NCI-H187 (cell line): ENCODE measurements at places on chromosomes 2 and 18.

GRCh38 chr2:235659767-235660322, 166.0 kb downstream of the AGAP1 start:
- no peak for DNase-seq

DNA sequence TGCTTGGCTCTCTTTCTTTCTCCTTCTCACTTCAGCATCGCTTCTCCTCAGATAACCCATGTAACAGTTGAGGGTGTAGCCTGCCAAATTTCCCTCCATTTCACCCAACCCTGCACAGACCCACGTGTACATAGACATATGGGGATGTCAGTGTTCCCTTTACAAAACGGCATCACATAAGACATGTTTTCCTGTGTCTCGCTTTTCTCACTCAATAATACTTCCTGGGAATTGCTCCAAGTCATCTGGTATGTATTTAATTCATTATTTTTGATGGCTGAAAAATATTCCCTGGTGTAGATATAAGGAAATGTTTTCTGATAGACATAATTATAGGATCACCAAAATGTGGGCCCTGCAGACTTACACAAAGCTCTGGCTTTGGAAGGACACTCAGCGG, 176.8 kb downstream of the LOXHD1 start:
- DNase-seq: no peak

- DNase-seq: no peak
Observed at GRCh38 chr2:231987124-231987727, 25.7 kb downstream of the DIS3L2 start.

- no peak for DNase-seq
Observed at GRCh38 chr18:50973367-50974126, 5.7 kb downstream of the ELAC1 start.

DNA sequence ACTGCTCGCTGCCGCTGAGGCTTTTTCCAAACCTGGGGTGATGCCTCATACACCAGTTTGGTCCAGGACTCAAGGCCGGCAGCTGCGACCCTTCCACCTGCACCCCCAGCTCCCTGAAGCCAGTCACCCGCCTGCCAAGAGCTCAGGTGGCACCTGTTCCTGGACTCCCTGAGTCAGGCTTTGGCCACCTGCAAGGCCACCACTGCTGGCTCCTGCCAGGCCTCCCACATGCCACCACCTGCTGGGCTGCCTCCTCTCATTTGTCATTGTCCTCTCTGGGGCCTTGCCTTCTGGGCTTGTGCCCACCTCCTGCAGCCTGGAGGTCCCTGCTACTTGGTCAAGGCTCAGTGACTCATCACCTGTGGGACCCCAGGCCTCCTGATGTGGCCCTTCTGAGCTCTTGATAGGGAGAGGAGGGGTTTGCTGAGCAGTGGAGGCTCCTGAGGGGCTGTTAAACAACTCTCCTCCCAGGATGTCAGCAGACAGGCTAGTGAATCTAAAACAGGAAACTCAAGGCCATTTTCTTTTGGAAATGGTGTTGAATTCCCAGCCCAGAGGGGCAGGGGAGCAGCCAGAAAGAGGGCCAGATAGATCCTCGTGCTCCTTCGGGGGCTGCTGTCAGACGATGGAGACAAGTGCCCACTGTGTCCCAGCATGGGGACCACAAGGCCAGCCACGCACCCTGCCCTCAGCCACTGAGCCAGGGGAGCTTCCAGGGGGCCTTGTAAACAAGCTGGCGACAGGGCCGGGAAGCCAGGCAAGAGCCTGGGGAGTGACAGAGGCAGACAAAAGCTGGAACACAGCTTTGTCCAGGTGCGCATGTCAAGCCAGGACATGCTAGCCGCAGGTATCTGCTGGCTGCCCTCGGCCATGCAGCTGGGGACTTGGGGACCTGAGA, 416.8 kb downstream of the LRATD1 start:
- DNase-seq: no peak

GRCh38 chr2:191012845-191013681, 908 bp downstream of the STAT1 start:
- no peak for DNase-seq

DNA sequence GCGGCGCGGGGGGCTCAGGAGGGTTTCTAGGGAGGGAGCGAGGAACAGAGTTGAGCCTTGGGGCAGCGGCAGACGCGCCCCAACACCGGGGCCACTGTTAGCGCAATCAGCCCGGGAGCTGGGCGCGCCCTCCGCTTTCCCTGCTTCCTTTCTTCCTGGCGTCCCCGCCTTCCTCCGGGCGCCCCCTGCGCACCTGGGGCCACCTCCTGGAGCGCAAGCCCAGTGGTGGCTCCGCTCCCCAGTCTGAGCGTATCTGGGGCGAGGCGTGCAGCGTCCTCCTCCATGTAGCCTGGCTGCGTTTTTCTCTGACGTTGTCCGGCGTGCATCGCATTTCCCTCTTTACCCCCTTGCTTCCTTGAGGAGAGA, 5.2 kb downstream of the PROC start:
- no peak for DNase-seq

DNA sequence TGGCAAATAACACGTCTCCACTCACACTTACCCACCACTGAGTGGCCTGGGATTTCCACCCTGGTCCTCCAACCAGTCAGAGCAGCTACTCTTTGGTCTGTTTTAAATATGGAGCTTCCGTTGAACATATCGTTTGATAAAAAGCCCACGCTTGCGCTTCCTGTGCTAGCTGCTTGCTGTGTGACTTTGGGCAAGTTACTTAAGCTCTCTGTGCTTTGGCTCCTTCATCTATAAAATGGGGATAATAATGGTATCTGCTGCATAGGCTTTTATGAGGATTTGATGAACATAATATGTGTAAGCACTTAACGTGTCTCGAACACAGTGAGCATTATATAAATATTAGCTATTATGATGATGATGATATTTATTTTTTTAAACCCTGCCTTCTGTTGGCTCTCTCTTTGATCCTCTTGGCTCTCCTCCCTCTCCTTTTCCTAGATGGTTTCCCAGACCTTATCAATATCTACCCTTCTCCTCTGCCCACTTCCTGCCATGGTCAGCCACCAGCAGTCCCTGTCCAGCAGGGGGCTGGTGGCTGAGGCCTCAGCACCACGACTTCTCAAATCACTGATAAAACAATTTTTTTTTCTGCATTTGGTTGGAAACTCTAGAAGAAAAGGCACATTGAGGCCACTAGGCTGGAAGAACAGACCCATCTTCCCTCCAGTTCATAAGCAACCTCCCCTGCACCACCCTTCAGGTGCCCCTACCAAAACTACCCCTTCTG, 191.9 kb downstream of the LOXHD1 start:
- DNase-seq: no peak

- DNase-seq: no peak
Observed at GRCh38 chr2:46563186-46563585, 83.8 kb downstream of the TMEM247 start.

- no peak for DNase-seq
Observed at GRCh38 chr2:10646153-10646552, 43.6 kb downstream of the NOL10 start.

DNA sequence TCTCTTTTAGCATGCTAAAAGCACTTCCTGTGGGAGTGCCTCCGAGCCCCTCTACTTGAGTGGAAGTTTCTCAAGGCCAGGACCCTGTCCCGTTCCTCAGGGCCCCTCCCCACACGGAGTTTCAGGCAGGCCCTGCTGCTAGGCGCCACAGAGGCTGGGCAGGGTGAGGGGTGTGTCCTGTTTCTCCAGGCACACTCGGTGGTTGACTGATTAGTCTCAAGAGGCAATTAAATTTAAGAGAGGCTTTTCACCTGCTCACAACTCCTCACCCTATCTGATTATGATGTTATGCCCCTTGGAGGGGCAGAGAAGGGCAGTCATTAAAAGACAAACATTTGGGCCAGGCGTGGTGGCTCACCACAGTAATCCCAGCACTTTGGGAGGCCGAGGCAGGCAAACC, 160.8 kb upstream of the HAAO start:
- peak; percentile 57 for DNase-seq

- no peak for DNase-seq
Observed at GRCh38 chr18:25233528-25234321, 118.2 kb downstream of the ZNF521 start.

DNA sequence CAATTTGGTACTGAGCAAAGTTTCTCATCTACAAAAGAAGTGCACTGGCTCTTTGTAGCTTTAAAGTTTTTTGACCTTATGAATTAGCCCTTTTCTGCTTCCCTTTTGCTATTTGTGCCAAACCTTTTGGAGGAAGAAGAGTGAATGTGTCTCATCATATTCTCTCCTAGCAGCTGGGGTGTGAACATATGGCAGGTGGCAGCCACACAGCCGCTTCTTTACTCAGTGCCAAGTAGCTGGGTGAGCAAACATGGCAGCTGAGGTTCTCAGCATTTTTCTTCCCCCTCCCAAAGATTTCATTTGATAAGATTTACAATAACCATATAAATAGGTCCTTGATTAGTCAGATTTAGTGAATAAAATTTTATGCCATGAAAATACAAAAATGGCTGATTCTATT, 46.7 kb upstream of the STK17B start:
- DNase-seq: no peak

DNA sequence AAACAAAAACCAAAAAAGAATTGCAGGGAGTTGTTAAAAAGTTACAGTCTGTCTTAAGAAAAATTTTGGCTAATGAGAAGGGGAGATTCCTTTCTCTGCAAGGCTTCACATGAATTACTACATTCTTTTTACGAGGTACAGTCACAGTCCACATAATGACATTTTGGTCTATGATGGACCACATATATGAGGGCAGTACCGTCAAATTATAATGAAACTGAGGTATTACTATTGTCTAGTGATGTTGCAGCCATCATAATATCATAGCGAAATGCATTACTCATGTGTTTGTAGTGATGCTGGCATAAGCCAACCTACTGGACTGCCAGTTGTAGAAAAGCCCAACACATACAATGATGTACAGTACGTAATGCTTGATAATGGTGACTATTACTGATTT, 12.5 kb downstream of the SERPINB7 start:
- DNase-seq: no peak

- no peak for DNase-seq
Observed at GRCh38 chr2:164913011-164913410, 42.3 kb downstream of the SLC38A11 start.

DNA sequence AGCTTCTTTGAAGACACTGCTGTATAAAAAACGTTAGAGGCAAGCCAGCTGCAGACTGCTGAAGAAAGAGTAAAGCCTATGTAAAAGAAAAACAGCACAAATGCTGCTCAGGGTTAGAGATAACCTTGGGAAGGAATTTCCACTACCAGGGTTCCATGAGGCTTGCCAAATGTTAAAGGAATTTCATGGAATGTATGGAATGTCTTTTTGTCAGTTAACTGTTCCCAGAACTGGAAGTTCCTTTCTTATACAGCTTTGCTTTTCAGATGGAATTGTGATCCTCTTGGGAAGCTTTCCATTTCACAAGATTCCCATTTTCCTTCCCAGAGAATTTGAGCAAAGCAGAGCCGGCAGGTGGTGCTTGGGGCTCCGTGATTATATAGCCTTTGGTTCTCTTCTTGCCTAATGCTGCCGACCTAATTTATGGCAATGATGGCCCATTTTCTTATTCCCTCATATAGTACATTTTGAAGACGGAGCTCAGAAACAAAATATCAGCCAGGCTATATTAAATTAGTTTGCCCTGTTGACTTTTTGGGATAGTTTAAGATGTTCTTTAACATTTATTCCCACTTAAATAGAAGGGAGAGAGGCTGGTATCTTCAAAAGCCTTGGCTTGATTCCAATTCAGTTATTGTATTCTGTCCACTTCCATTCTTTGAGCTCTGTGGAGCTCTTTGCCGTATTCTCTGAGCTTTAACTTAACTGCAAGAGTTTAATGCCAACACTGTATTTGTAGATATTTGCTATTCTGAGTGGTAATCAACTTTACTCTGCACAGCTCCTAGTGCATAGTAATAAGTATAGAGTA, 162.3 kb downstream of the PHLPP1 start:
- DNase-seq: no peak

- DNase-seq: no peak
Observed at GRCh38 chr2:217976301-217976700, 26.5 kb downstream of the TNS1 start.

GRCh38 chr2:210461401-210461800, 15.2 kb downstream of the LANCL1 start:
- no peak for DNase-seq

GRCh38 chr2:9250091-9250490, 43.5 kb downstream of the ASAP2 start:
- DNase-seq: no peak

GRCh38 chr2:239394978-239395377, 5.8 kb downstream of the HDAC4 start:
- DNase-seq: no peak

- DNase-seq: no peak
Observed at GRCh38 chr2:175571078-175571653, 389.7 kb upstream of the ATP5MC3 start.

DNA sequence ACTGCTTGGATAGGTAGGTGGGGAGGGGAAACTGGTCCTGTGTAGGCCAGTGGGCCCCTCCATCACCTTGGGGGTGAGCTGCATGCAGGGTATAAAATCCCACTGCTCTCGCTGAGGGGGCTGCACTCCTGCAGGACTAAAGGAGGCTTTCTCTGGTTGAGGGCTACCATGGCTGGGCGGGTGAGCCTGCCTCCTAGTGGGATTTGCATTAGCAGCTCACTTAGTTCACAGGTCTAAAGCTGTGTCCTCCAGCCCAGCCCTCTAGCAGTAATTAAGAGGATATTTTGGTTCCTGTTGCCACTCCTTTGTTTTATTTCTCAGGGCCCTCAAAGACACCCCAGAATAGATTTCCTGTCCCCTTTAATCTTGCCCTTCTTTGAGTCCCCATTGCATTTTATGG, 24.6 kb downstream of the TMEM127 start:
- DNase-seq: no peak

- DNase-seq: no peak
Observed at GRCh38 chr2:141423124-141423523, 707.7 kb downstream of the LRP1B start.

- no peak for DNase-seq
Observed at GRCh38 chr2:66805016-66805865, 370.3 kb downstream of the MEIS1 start.

DNA sequence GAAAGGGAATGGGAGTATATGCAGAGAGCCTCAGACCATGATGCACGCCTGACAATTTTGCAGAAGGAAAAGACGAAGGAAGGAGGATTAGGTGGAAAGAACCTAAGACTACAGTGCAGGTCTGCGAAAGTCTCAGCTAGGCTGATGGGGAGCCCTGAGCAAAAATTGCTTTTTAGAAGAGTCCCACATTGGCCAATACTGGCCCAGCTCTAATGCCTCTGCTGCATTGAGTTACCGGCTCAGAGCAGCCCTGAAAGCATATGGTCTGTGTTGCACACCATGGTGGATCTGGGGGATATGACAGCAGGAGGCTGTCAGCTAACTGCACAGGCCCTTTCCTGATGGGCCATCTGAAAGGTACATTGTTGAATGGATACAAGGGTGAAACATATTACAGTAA, 48.3 kb upstream of the CAVIN2 start:
- DNase-seq: no peak

GRCh38 chr2:26471289-26471688, 6.6 kb downstream of the OTOF start:
- DNase-seq: no peak

GRCh38 chr2:219570924-219571310, 422 bp downstream of the OBSL1 start:
- DNase-seq: no peak
